Stimulated activated CD8-positive, alpha-beta memory T cell treated with anti-CD3 and anti-CD28 coated beads, Interleukin-7, amount 100 ng/mL, for 1 hour (primary cell): ENCODE measurements at places on chromosomes 5 and 9.
A peak's percentile ranks its signal among the peaks of the same experiment; 100 is the strongest.

- no peak for DNase-seq
These were observed 339.8 kb downstream of the EFNA5 start for GRCh38 chr5:107330903-107331302.

DNA sequence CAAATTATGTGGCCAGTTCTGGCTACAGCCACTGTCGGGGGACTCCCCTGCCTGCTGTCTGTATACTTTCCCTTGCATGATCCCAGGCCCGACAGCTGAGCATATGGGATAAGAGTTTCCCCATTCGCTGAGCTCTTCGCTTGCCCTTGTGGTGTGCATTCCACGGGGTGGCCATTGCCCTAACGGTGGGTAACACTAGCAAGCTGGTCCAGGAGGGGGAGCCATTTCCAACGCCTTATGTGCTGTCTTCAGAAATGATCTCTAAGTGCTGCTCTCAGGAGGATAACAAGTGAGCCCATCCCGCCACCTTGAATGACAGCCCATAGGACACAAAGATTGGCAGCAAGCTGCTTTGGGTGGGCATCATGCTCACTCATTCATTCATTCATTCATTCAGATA, 190.9 kb downstream of the FSTL4 start:
- no peak for DNase-seq

GRCh38 chr5:135642488-135642870, 63.7 kb upstream of the CXCL14 start:
- DNase-seq, result no peak

- no peak for DNase-seq
These were observed 75.7 kb downstream of the FBXL7 start for GRCh38 chr5:15575666-15576065.

DNA sequence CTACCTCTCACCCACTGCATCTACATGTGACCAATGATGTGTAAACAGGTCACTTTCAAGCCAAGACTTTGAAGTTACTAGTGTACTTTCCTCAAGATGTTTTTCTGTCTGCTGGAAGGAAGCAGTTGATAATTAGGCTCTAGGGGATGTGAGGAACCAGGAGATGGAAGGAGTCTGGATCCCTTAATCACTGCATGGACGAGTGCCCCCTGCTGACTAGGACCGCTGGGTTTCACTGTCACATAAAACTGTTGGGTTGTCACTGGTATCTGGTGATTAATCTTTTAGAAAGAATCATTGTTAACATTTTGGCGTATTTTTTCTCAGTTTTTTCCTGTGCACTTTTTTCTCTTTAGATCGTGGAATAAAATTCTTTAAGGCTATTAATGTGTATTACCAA, 79.5 kb downstream of the SREK1 start:
- DNase-seq, result no peak

- no peak for DNase-seq
These were observed 178.5 kb downstream of the ADAMTS12 start for GRCh38 chr5:33713136-33713765.

DNA sequence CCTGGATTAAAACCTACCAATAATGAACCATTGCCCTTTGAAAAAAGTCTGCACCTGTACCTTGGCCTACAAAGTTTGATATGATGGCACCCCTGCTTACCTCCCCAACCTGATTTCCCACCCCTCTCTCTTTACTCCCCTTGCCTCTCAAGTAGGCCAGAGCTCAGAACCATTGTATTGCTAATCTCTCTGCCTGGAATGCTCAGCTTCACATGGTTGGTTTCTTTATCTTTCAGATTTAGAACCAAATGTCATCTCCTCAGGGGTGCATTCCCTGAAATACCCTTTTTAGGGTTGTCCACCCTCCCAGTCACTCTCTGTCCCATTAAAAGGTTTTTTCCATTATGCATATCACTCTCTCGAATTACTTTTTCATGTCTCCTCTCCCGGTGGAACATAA, 116.6 kb upstream of the VCAN start:
- DNase-seq, result no peak

DNA sequence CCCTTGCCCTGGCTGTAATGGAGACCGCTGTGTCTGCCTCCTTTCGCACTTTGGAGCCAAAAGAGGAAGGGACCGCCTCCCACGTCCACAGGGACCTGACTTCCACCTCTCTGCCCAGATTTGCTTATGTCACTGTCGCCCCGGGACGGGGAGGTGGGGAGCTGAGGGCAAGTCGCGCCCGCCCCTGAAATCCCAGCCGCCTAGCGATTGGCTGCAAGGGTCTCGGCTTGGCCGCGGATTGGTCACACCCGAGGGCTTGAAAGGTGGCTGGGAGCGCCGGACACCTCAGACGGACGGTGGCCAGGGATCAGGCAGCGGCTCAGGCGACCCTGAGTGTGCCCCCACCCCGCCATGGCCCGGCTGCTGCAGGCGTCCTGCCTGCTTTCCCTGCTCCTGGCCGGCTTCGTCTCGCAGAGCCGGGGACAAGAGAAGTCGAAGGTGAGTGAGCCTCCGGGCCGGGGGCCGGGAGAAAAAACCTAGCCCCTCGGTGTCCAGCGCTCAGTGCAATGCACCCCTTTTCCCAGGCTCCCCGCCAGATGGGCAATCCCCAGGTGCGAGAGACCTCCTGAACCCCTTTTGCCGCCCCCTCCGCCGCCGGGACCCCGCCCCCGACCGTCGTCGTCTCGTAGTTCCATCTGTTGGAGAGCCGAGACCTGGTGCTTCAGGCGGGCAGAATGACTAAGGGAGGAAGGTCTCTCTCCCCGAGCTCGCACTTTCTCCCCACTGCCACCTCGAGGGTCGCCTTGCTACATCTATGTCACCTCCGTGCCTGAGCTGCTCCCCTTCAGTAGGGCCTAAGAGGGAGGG, at the start of gene GPX3:
GPX3 (plus strand) TSS at position 288 of the 807 bp plus-strand sequence; CDS start at position 352, 64 bp downstream.
- DNase-seq, result peak; percentile 12
